ENCODE measurements at places on chromosomes 7 and 10.

DNA sequence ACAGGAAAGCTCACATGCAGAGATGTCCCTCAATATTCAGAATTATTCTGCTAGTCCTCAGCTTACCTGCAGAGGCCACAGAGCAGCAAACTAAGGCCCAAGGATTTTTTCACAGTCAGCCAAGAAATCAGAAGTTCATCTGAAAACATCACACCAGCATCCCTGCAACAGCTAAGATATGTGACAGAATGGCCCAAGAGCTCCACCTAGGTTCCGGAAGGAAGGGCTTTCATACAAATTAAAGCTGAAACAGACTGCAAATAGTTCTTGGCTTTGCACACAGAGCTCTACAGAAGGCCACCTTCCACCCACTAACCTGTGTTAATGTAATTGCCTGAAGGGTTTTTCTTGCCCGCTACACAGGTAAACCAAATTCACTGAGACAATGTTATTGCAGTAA, 438.8 kb upstream of the C7orf33 start:
- no peak for DNase-seq

GRCh38 chr10:94225589-94225988, 137.2 kb downstream of the NOC3L start:
- DNase-seq, result no peak

DNA sequence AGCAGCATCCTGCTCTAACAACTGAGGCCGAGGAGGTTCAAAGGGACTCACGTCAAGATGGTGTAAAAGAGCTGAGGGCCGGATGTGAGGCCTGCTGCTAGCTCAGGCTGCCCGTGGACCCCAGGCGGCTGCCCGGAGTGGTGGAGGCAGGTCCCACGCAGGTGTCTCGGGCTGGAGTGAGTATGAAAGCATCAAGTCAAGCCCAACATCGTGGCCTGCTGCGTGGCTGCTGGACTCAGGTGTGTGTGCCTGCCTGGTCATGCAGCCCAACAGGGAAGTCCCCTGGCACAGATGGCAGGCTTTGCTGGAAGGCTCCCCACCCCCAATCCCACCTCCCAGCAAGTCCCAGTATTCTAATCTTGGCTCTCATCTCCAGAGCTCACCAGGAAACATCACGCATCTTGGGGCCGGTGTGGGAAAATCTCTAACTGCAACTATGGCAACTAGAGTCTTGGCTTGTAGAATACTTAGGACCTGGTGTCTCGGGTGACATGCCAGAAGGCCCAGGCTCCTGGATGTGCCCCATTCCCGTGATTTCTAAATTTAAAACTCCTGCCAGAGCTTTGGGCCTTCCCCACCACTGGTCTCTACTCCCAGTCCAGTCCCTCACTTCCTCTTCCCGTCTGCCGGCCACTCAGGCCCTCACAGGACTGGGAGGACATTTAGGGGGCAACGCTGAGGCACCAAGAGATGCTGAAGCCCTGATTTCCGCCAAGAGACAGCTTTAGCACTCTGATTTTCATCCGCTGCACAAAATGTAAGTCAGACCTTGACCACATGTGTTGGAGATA, 85.9 kb downstream of the PRKAG2 start:
- no peak for DNase-seq

- no peak for DNase-seq
Observed at GRCh38 chr7:22996470-22996869, 17.5 kb downstream of the HYCC1 start.

GRCh38 chr7:101870361-101871062, 53.1 kb downstream of the CUX1 start:
- no peak for DNase-seq

All from CMK (cell line).